AG08396 (cell line): ENCODE measurements at places on chromosomes 16 and 17.

DNA sequence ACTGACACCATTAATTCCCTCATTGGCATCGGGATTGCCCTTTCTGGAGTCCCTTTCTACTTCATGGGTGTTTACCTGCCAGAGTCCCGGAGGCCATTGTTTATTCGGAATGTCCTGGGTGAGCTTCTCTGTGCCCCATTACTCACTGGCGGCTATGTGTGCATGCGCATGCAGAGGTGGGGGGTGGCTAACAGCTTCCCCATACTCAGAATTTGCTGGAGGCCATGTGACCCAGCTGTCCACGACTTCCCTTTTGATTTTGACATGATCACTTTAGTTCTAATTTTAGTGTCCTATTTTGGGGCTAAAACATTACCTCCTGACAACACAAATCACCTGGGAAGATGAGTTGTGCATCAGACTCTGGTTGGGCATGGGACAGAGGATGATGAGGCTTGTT lies 14.1 kb downstream of the SLC7A6OS start:
- no peak for DNase-seq

DNA sequence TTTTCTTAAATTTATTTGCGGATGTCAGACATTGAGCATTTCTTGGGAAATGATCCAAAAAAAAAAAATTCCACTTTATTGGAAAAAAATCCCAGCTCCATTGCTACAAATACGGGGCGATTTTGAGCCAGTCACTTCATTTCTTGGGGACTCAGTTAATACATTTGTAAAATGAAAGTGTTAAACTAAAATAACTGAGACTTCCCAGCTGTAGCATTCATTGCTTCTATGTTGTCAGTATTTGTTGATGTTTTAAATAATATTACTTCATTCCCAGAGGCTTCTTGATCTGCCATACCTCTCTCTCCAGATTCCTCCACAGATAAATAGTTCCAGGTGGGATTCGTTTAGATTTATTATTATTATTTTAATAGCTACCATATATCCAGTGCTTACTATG lies 77.1 kb upstream of the HS3ST3A1 start:
- DNase-seq, result no peak

GRCh38 chr17:58734040-58734439 lies 21.6 kb upstream of the PPM1E start:
- DNase-seq, result no peak

DNA sequence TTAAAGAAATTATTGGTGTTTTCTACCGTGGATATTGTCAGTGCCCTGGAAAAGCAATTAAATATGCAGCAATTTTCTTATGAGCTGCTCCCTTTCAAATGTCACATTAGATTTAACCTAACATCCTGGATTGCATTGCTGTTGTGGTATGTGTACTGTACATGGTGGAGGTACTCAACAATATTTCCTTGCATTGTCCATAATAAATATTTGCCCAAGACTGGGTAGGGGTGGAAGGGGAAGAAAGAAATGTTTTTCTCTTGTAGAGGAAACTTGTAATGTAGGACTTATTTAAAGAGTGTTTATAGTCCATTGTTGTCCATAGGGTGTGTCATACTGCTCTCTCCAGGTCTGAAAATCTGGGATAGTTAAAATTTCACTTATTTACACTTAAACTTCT lies 346.2 kb upstream of the TBX2 start:
- no peak for DNase-seq

DNA sequence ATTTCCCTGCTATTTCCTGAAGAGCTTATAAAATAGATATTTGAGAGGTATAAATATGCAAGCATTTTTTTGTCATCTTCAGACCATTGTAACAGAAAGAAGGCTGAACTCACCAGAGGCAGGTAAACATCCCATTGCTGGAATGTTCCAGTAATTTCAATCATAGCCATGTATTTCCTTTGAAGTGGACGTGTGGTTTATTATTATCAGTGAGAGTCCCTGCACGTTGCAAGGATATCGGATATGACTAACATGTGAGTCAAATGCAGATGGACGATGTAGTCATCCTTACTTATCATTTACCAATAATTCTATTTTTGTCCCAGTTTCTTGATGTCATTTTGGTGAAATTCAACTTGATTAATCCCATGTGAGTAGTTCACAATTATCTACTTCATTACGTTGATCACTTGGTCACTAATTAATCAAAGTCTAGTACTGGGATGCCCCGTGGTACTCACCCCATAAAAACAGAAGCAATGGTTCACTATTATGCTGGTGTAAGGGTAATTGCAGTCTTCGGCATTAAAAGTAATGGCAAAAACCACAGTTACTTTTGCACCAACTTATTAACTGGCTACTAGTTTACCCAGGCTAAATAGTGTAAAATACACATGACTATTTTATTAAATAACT lies 89.5 kb downstream of the VAT1L start:
- peak; percentile 36 for DNase-seq

DNA sequence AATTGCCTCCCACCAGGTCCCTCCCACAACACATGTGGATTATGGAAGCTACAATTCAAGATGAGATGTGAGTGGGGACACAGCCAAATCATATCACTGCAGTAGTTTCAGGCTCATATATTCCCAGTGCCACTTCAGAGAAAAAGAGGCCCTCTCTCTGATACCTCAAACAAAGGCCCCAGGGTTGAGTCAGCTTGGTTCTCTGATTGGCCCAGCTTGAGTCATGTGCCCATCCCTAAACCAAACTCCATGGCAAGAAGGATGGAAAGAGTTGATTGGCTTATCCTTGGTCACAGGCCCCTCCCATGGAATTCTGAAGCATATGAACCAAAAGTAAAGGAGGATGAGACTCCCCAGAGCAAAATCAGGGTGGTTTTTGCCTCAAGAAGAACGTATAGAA lies 75.9 kb upstream of the IRX6 start:
- DNase-seq, result no peak

GRCh38 chr16:11630046-11630767 lies 38.0 kb upstream of the SNN start:
- DNase-seq, result no peak

DNA sequence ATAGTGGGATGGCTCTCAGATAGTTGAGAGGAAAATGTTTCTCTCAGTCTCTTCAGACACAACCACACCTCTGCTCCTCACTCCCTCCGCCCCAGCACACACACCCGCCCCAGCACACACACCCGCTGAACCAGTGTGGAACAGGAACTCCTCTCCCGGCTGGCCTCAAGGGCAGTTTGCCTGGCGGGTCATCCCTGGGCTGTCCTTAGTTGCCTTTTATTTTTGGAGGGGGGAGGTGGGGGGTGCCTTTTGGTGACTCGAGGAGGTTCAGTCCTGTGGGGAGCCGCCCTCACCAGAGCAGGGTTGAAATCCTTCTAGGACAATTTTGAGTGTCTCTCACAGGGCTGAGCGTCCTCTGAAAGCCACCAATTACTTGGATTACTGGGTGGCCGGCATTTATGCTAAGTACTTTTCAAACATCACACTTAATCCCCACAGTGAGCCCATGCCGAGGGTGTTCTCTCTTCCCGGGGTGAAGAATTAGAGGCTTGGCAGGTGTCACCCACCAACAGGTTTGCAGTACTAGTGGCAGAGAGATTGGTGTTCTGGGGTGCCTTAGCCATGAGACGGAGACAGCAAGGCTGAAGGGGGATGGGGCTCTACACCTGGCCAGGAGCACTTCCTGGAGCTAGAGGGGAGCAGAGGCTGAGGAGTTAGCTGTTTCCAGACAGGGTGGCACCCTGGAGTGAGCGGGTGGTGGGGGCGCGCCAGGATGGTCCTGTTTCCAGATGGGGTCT lies 2.8 kb downstream of the RASD1 start:
- no peak for DNase-seq

- no peak for DNase-seq
Observed at GRCh38 chr16:31861455-31861854, 12.2 kb upstream of the ZNF267 start.

GRCh38 chr17:5921512-5922282 lies 148.5 kb upstream of the WSCD1 start:
- DNase-seq, result no peak

DNA sequence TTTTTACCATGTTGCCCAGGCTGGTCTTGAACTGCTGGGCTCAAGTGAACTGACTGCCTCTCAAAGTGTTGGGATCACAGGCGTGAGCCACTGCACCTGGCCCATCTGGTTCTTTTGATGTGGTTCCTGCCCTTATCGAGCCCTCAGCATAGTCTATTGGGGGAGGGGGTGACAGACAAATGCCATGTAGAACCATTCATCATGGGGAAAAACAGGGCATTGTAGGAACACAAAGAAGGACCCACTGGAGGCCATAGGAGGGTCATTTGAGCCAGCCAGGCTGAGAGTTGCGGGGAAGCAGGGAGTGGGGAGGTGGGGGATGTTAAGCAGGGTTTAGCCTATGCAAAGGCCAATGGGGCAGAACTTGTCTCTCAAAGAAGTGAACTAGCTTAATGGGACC lies 11.9 kb downstream of the SEC14L5 start:
- no peak for DNase-seq

DNA sequence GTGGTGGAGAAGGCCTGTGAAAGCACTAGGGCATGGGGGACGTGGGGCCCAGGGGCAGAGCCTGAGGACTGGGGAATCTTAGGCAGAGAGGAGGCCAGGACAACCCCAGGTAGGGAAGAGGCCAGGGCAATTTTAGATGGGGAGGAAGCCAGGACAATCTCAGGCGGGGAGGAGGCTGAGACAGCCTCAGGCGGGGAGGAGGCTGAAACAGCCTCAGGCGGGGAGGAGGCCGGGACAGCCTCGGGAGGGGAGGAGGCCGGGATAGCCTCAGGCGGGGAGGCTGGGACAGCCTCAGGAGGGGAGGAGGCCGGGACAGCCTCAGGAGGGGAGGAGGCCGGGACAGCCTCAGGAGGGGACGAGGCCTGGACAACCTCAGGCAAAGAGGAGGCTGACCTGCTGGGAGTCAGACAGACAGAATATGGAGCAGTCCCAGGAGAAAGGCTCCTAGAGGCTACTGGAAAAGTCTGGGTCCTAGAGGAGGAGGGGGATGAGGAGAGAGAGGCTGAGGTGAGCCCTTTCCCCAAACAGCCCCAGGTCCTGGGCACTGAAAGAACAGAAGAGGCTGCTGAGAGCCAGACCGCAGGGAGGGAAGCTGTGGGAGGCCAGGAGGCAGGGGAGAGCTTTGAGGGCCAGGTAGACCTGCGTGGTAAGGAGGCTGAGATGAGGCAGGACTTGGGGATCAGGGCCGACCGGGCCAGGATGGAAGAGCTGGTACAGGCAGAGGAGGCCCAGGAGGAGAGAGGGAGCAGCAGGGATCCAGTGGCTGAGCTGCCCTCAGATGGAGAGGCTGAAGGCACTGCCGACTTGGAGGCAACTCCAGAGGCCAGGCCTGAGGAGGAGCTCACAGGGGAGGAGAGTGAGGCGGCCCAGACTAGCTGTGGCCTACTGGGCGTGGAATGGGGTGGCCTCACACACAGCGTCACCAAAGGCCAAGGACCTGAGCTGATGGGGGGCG lies 1.6 kb downstream of the APOBR start:
- no peak for DNase-seq

- no peak for DNase-seq
Observed at GRCh38 chr16:85291302-85292148, 179.3 kb upstream of the CIBAR2 start.

- DNase-seq, result no peak
Observed at GRCh38 chr16:54568906-54569807, 282.6 kb upstream of the IRX3 start.

DNA sequence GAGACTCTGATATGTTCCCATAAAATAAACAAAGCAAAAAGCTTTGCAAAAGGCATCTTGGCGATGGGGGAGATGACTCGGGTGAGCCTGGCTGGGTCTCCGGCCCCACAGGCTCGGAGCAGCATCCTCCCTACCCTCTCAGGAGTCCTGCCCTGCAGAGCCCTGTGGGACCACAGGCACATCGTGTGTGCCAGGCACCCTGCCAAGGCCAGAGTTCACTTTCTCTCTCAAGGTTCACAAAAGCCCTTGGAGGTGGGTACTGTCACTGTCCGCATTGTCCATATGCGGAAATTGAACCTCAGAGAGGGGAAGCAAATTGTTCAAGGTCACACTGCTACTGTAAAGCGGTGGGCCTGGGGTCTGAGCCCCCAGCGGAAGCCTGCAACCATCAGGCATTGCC lies 48.5 kb downstream of the CRISPLD2 start:
- DNase-seq, result no peak

- no peak for DNase-seq
Observed at GRCh38 chr17:74280093-74280513, 6.1 kb downstream of the DNAI2 start.

DNA sequence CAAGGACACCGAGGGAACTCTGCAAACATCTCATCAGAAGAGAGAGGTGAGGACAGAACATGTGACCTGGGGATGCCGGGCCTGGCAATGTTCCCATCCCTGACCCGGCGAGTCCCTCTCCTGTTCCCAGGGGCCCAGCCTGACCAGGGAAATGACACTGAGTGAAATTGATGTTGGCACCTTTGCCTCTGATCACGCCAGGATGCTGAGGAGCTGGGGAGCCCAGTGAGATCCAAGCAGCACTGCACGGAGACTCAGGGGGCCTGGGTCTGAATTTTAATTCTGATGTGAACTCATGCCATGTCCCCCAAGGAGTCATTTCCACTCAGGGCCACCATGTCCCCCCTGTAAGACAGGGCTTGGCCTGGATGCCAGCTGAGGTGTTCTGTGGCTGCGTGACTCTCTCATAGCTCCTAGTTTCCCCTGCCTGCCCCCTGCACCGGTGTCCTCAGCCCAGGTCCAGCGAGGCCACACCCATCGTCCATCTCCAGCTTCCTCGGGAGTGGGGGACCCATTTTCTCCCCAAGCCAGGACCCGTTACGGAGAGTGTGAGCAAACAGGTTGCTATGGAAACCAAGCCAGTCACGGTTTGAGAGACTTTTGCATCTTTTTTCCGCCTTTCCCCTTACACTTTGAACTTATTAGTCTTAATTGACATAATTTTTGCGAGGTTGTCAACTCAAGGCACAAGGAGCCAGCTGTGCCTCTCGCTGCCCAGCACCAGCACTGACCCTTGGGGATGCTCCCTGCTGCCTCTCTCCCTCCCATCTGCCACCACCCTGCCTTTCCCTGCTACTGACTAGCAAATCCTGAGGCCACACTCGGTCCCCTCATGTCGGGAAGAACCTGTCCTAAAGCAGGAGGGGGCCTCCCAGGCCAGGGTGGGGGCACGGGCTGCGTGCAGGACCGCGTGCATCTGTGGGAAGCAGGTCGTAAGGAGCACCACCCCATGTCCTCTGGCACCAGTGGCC lies 150.0 kb downstream of the SDK2 start:
- no peak for DNase-seq

- DNase-seq, result no peak
Observed at GRCh38 chr17:56173958-56174835, 20.9 kb downstream of the ANKFN1 start.

- no peak for DNase-seq
Observed at GRCh38 chr16:89759746-89760340, 38.5 kb downstream of the ZNF276 start.

- DNase-seq, result no peak
Observed at GRCh38 chr16:69338557-69339288, 641 bp downstream of the COG8 start.

DNA sequence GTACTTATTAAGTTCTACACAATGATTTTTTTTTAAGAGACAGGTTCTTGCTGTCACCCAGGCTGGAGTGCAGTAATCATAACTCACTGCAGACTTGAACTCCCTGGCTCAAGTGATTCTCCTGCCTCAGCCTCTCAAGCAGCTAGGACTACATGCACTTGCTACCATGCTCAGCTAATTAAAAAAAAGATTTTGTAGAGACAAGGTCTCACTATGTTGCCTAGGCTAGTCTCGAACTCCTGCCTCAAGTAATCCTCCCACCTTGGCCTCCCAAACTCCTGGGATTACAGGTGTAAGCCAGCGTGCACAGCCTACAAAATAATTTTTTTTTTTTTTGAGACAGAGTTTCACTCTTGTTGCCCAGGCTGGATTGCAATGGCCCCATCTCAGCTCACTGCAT lies 22.2 kb downstream of the USP32 start:
- DNase-seq, result no peak

GRCh38 chr16:86042996-86043725 lies 144.2 kb downstream of the IRF8 start:
- DNase-seq, result no peak

GRCh38 chr16:56789360-56789759 lies 59.4 kb downstream of the NUP93 start:
- peak; percentile 45 for DNase-seq
